ENCODE measurements at places on chromosomes 2 and 18.

DNA sequence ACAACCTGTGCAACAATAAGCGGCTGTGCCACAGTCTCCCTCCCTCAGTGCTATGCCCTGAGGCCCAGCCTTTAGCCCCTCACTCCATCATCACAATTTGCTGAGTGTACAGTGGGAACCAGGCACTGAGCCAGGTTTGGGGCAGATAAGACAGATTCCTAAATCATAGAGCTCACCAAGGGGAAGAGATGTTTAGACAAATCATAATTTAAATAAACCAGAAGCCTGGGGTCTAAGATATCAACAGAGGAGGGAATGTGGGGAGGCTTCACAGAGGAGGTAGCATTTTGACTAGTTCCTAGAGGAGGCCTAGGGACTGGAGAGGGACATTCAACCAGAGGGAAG lies 139.3 kb upstream of the EPAS1 start:
- H3K4me3 ChIP-seq, result no peak overlapping the region
- H3K27me3 ChIP-seq, result no peaks in the 10 kb centered on the region
- no peak for DNase-seq
- H3K36me3 ChIP-seq, result no peaks in the 10 kb centered on the region

DNA sequence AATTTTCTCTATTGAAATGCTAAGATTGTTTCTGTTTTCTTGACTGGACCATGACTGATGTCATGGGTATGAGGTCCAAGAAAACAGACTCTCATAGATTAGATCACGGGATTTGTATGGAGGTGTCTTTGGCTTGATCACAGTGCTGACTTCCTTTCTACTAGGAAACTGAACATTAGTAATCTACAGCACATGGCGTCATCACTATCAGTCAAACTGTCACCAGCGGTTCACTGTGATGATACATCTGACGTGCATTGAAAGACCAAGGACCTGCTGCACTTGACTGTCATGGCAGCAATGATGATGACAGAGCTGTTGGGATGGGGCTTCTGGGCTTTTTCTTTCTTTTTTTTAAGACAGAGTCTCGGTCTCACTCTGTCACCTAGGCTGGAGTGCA lies 28.2 kb upstream of the IMPA2 start:
- H3K36me3 ChIP-seq, result no peaks in the 10 kb centered on the region
- H3K27me3 ChIP-seq, result no peaks in the 10 kb centered on the region
- no peak for DNase-seq
- no peak overlapping the region for H3K27ac ChIP-seq

GRCh38 chr2:26122630-26123029 lies 50.3 kb upstream of the GAREM2 start:
- no peak overlapping the region for H3K27ac ChIP-seq
- no peak overlapping the region for H3K4me3 ChIP-seq
- H3K4me1 ChIP-seq, result no peaks in the 10 kb centered on the region
- no peak for DNase-seq
- no peaks in the 10 kb centered on the region for H3K36me3 ChIP-seq

- no peak overlapping the region for H3K4me3 ChIP-seq
- H3K27me3 ChIP-seq, result no peaks in the 10 kb centered on the region
- DNase-seq, result no peak
Observed at GRCh38 chr2:140154706-140155105, 1374.5 kb upstream of the NXPH2 start.

DNA sequence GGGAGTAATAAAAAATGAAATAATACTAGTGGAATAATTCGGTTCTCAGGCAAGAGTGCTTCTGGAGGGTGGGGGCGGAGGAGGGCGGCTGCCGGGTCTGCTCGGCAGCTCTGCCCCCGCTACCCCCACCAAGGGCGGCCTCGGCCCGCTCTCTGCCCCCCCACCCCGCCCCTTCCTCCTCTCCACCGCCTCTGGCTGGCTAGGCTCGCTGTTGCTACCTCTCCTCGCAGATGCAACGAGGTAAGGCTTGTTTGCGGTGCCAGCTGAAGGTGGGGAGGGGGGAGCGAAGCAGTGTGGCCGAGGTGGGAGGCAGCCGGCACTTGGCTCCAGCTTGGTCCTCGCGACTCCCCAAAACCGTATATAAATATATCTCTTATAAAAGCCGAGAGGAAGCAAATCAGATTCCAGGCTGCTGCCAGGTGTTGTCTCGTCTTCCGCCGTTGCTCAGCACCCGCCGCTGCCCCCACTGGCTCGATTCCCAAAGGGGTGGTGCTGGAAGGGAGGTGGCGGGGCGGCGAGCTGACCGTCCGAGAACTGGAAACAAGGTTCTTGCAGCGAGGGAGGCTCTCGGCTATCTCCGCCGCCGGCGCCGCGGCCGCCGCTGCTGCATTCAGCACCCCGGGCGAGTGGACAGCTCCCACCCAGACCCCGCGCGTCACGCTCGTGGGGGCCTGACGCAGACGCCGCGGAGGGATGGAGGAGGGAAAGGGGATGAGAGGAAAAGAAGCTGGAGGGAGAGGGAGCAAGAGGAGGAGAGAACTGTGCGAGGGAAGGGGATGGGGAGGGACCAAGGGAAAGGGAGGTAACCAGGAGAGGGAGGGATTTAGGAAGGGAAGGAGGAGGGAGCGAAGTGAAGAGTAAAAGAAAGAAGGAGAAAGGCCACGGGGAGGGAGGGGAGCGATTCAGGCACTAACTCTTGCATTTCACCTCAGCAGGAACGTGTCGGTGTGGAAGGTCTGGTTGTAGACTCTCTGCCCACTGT lies at the start of gene MARCHF4:
Gene MARCHF4, minus strand, starts transcription at position 763 of the 982 bp plus-strand sequence. CDS start 2,223 bp downstream, outside the sequence.
- no peak within 1 kb of the TSS for H3K27ac ChIP-seq
- DNase-seq, result no peak
- no peaks in the 10 kb centered on the region for H3K36me3 ChIP-seq
- H3K27me3 ChIP-seq, result peaks cover 64% of the 10 kb centered on the region

- H3K36me3 ChIP-seq, result no peaks in the 10 kb centered on the region
- no peak for DNase-seq
- H3K27me3 ChIP-seq, result no peaks in the 10 kb centered on the region
- H3K27ac ChIP-seq, result no peak overlapping the region
- no peak overlapping the region for H3K4me3 ChIP-seq
- H3K4me1 ChIP-seq, result no peaks in the 10 kb centered on the region
Observed at GRCh38 chr2:239167011-239167673, 233.7 kb downstream of the HDAC4 start.

DNA sequence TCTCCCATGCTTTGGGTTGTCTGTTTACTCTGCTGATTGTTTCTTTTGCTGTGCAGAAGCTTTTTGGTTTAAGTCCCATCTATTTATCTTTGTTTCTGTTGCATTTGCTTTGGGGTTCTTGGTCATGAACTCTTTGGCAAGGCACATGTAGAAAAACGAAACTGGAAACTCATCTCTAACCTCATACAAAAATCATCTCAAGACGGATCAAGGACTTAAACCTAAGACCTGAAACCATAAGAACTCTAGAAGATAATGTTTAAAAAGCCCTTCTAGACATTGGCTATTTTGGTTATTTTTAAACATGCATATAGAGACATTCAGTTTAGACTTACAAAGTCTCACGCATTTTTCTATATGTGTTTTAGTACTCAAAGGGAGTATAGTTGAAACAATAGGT lies 1164.3 kb upstream of the GYPC start:
- no peak for DNase-seq
- H3K4me3 ChIP-seq, result no peak overlapping the region
- H3K27ac ChIP-seq, result no peak overlapping the region
- no peaks in the 10 kb centered on the region for H3K4me1 ChIP-seq
- H3K36me3 ChIP-seq, result no peaks in the 10 kb centered on the region

DNA sequence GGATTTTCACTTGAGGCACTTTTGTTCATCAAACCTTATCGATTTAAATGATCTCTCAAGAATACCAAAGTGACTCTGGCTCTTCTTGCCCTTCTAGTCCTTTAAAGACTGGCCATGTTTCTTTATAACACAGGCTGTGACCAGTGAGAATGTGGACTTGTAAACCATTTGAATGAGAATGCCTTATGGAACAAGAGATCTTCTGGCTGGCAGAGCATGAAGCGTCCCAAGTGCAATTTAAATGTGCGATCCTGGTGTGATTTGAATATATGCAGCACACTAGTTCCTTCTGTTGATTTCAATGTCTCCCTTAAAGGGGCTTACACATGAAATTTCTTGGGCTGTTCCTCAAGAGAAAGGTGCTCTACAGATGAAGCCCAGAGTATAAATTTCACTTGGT lies 262.4 kb upstream of the CCDC68 start:
- DNase-seq, result no peak
- no peak overlapping the region for H3K4me3 ChIP-seq
- H3K4me1 ChIP-seq, result no peaks in the 10 kb centered on the region
- no peaks in the 10 kb centered on the region for H3K36me3 ChIP-seq
- no peaks in the 10 kb centered on the region for H3K27me3 ChIP-seq

DNA sequence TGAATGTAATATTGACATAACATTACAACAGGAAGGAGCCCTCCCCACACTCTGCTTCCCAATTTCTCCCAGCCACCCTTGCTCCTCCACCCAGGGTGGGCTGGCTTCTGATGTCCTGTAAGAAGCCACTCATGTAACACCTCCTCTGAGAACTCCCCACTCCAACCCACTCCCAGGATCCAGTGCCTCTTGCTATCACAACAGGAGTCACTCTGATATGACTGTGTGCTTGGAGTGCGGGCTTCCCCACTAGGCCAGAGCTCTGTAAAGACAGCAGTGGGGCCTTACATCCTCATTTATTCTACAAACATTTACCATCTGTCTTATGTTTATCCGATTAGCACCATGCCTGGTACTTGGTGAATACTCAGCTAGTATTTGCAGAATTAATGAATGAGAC lies 65.1 kb downstream of the PTGR3 start:
- no peak overlapping the region for H3K27ac ChIP-seq
- no peak overlapping the region for H3K4me3 ChIP-seq
- no peaks in the 10 kb centered on the region for H3K36me3 ChIP-seq
- no peaks in the 10 kb centered on the region for H3K27me3 ChIP-seq
- no peaks in the 10 kb centered on the region for H3K4me1 ChIP-seq

DNA sequence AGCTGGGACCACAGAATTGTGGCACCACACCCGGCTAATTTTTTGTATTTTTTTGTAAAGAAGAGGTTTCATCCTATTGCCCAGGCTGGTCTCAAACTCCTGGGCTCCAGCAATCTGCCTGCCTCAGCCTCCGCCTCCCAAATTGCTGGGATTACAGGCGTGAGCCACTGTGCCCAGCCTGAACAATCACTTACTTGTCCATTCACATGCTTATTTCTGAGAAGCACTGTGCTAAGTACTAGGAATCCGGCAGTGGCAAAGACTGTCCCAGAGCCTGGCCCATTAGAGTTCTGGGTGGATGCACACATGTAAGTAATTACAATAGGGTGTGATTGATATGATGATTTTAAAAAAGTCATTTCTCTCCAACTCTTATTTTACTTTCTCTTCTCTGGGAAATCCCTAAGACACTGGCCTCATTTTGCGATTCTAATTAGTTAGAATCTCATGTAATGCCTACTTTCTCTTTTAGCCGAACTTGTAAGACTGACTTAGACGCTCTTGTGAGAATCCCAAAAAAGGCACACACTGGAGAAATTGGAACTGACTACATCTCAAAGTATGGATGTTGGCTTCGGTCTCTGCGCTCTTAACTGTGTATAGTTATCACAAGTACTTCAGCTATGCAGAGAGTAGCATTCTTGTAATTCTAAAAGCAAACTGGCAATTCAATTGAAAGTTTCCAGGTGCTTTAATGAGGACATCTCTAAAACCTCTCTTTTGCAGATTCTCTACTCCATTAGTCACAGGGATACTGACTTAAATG lies 567.7 kb downstream of the DCC start:
- H3K4me1 ChIP-seq, result no peaks in the 10 kb centered on the region
- H3K27ac ChIP-seq, result no peak overlapping the region
- H3K4me3 ChIP-seq, result peak overlapping the region; percentile 22

- H3K27ac ChIP-seq, result no peak overlapping the region
- H3K4me1 ChIP-seq, result peaks cover 20% of the 10 kb centered on the region
- H3K4me3 ChIP-seq, result no peak overlapping the region
- no peaks in the 10 kb centered on the region for H3K36me3 ChIP-seq
Observed at GRCh38 chr2:6986301-6986911, 69.2 kb downstream of the RNF144A start.

DNA sequence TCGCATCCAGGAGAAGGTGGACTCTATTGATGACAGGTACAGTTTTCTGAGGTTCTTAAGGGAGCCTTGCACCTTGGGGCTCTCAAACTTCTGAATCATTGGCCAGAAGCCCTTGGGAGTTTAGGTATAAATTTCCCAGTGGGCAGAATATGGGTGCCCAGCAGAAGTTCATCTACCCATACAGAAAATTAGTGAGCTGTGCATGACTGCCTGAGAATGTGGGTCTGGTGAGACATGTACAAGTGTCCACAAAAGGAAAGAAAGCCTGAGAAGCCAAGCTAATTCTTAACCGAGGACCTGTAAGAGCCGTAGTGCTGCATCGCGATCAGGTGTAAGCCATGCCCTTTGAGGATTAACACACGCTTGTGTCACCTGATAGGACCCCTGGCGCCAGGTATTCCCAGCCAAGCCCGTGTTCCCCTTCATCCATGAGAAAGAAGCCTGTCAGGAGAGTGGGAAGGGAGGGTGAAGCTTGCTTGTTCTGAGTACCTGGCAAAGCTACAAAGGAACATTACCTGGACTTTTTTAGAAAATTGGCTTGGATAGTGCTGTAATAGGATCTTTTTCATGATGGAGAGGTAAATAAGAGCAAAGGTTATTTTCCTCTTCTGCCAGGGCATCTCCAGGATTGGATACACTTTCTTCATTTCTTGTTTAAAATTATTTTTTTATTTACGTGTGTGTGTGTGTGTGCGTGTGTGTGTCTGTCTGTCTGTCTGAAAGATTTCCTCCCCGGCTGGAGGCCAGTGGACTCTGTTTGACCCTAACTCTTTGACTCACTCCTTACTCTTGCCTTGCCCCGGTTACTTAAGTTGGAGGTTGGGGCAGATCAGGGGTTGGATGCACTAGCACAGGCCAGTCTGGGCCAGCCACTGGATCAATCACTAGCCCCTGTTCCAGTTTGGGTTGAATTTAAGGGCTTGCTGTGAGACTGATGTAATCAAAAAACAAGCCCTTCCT lies 90.4 kb upstream of the EML6 start:
- H3K27ac ChIP-seq, result peak overlapping the region; percentile 81
- no peak for DNase-seq
- no peaks in the 10 kb centered on the region for H3K27me3 ChIP-seq
- no peaks in the 10 kb centered on the region for H3K4me1 ChIP-seq
- no peak overlapping the region for H3K4me3 ChIP-seq

DNA sequence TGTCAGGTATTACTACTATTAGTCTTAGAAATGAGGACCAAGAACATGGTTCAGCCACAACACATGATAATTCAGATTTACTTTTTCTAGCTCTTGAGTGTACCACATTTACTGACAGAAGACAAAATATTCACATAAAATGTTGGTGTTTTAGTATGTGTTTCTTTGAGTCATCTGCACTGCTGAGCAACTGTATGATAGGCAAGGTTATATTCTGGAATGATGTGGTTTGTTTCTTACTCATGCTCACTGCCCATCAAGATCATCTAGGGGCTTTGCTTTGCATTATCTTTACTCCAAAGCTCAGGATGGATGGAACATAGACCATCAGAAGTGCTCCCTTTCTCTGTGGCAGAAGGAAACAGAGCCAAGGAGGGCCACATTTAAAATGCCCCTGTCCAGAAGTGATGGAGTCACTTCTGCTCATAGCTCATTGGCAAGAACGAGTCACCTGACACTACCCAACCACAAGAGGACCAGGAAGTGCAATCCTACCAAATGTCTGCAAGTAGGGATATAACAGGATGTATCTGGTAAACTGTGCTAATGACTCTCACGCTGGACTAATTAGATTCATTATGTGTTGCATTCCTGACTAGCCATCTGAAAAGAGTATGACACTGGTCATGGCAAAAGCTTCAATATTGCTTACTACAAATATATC lies 81.5 kb downstream of the DIS3L2 start:
- H3K27ac ChIP-seq, result no peak overlapping the region
- H3K36me3 ChIP-seq, result no peaks in the 10 kb centered on the region
- H3K27me3 ChIP-seq, result no peaks in the 10 kb centered on the region
- H3K4me1 ChIP-seq, result peaks cover 14% of the 10 kb centered on the region

Measured in tibial nerve (tissue), 4 donors.